NCI-H226 (cell line): ENCODE measurements at places on chromosomes 7 and 10.
A peak's percentile ranks its signal among the peaks of the same experiment; 100 is the strongest.

DNA sequence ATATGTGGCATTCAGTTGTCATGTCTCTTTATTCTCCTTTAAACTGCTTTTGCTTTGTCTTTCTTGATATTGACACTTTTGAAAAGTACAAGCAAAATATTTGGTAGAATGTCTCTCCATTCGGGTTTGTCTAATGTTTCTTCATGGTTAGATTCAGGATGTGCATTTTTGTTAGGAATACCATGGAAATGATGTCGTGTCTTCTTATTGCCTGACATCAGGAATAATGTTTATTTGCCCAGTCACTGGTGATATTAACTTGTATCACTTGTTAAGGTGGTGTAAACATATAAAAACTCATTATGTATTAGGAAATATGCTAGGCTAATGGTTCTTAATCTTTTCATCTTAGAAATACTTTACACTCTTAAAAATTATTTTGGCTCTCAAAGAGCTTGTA, 43.4 kb downstream of the CDK1 start:
- DNase-seq = peak; percentile 32

DNA sequence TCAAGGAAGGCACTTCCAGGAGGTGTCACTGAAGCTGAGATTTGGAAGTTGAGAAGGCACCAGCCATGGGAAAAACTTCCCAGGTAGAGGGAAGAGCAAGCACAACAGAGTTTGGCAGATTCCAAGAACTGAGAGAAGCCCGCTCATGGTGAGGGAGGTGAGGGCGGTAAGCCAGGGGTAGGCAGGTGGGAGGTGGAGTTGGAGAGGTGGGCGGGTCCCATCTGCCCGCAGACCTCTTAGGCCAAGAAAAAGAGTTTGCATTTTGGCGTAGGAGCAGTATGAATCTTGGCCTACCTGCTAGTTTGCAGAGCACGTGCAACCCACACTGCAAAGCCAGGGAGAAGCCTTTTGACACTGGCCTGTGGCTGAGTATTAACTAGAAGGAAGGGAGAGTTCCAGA, 18.8 kb downstream of the FRMPD2 start:
- DNase-seq = no peak

- peak; percentile 20 for DNase-seq
These were observed 36.1 kb upstream of the MDFIC start for GRCh38 chr7:114885836-114886235.

DNA sequence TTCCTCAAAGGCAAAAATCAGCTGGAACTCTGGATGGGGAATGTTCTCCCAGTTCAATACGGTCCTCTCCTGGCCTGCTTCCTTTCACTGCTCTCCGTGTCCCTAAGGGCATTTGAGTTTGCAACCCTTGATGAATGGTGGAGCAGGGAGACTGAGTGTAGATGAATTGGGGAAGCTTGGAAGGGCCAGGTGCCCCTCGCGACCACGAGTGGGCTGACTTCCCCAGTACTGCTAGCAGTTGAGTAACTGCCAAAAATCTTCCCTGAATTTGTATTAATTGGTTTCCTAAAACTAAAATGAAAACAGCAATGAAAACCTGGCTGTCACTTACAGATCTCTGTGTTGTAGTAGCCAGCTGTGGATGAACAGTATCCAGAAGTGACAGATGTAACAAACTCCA, 13.6 kb downstream of the IRF5 start:
- no peak for DNase-seq

GRCh38 chr10:19730167-19730906, 85.9 kb upstream of the PLXDC2 start:
- peak; percentile 8 for DNase-seq

DNA sequence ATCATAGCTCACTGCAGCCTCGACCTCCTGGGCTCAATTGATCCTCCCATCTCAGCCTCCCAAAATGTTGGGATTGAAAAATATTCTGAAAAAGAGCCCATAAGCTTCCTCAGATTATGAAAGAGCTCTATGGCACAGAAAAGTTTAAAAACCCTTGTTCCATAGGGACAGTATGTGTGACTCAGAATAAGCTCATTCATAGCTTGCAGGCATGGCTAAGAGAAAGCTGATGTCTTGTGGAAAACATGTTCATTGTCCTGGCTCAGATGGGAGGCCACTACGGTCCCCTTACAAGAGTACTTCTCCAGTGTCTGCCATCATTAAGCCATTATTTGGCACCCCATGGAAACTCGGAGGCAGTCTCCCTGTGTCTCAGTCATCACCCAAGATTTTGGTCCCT, 64.0 kb downstream of the CCDC3 start:
- no peak for DNase-seq

DNA sequence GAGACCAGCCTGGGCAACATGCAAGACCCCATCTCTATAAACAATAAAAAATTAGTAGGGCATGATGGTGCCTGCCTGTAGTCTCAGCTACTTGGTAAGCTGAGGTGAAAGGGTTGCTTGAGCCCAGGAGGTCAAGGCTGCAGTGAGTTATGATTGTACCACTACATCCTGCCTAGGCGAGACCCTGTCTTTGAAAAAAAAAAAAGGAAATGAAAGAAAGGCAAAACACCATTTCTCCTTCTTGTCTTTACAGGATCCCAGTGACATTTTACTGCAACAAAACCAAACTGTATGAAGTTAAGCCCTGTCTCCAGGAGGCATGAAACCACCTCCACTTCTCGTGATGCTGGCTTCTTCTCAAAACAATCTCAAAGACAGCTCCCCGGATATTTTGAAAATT, 29.9 kb upstream of the PBLD start:
- no peak for DNase-seq

GRCh38 chr7:152699079-152699478, 23.1 kb upstream of the XRCC2 start:
- DNase-seq = no peak

- no peak for DNase-seq
These were observed 380.3 kb downstream of the TCERG1L start for GRCh38 chr10:130931256-130931655.

DNA sequence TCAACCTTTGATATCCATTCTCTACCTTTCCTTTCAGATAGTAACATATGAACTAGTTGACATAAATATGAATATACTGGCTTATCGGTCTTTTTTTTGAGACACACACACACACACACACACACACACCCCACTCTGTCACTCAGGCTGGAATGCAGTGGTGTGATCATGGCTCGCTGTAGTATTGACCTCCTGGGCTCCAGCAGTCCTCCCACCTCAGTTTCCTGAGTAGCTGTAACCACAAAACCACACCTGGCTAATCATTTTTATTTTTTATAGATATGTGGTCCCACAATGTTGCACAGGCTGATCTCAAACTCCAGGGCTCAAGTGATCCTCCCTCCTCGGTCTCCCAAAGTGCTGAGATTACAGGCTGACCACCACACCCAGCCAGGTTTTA, 14.2 kb upstream of the NT5C3A start:
- DNase-seq = peak; percentile 70

- DNase-seq = no peak
These were observed 359.6 kb upstream of the MEOX2 start for GRCh38 chr7:16046041-16046440.

DNA sequence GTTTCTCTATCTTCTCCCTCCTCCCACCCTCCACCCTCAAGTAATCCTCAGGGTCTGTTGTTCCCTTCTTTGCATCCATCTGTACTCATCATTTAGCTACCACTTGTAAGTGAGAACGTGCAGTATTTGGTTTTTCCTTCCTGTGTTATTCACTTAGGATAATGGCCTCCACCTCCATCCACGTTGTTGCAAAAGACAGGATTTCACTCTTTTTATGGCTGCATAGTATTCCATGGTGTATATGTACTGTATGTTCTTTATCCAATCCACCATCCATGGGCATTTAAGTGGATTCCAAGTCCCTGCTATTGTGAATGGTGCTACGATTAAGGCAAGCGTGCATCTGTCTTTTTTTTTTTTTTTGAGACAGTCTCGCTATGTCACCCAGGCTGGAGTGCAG, 72.4 kb downstream of the PROSER2 start:
- DNase-seq = no peak

GRCh38 chr10:120460776-120461175, 3.7 kb downstream of the PLPP4 start:
- peak; percentile 90 for DNase-seq

- DNase-seq = peak; percentile 18
These were observed 179.3 kb downstream of the TFEC start for GRCh38 chr7:115851291-115851690.

DNA sequence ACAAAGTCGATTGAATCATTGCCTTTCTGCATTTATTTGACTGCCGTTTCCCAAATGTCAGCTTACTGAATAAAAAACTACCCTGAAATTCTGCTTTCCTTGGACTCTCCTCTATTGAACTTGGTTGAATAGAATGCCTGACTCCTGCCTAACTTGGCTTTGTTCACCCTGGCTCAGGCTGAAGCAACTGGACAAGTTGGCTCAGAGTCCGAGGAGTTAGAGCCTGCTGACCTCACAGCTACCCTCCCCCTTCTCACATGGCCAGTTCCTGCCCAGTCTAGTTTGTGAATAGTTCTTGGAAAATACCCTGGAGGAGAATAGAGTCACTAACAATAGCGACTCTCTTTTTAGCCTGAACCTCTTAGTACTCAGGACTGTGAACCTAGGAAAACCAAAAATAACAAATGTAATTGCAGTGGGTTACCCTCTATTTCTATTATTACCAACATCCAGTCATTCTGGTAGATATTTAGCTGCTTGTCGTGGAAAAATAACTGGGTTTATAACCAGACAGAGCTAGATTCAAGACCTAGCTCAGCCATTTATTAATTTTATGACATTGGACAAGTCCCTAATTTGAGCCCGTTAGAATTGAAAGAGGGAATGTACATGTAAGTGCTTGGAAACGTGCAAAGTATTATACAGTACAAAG, 17.3 kb upstream of the NRBF2 start:
- peak; percentile 77 for DNase-seq

DNA sequence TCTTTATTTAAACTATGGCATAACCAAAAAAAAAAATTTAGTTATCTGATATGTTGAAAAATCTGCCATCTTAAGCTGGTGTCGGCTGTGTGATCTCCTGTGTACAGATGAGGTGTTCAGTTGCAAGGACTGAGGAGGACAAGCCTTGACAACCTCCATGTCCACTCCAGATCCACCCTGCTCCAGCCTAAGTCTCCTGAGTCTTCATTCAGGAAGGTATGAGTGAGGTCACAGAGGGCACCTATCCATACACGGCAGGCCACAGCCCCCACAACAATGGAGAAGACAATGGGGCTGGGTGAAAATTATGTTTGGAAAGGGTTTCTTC, 16.1 kb downstream of the TARP start:
- no peak for DNase-seq

DNA sequence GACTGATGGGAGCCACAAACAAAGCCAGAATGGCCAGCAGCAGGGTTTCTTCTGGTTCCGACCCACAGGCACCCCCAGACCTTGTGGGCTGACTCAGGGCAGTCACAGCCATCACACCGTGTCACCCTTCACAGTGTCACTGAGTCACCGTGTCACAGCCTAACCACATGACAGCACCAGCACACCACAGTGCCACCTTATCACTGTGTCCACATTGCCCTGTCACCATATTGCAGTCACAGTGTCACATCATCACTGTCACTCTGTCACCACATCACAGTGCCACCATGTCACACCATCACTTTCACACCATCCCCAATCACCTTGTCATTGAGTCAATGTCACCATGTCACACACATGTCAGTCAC, 77.0 kb downstream of the OAT start:
- DNase-seq = no peak

DNA sequence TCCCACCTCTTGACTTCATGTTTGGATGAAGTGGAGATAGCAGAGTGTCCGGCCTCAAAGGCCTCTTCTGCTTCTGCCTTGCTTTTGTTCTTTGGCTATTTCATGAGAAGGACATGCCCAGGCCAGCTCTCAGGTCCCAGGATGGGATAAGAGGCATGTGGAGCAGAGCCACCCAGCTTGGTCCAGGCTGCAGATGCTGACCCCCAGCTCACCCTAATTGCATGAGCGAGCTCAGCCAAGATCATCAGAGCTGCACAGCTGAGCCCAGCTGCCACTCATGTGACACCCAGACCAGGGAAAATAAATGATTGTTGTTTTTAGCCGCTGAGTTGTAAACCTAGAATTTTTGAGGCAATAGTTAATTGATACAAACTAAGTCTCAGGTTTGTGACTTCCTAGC, 230.0 kb downstream of the PHF14 start:
- DNase-seq = no peak

GRCh38 chr7:132269718-132270117, 306.6 kb downstream of the PLXNA4 start:
- no peak for DNase-seq

GRCh38 chr7:74051193-74051592, 23.2 kb downstream of the ELN start:
- no peak for DNase-seq

DNA sequence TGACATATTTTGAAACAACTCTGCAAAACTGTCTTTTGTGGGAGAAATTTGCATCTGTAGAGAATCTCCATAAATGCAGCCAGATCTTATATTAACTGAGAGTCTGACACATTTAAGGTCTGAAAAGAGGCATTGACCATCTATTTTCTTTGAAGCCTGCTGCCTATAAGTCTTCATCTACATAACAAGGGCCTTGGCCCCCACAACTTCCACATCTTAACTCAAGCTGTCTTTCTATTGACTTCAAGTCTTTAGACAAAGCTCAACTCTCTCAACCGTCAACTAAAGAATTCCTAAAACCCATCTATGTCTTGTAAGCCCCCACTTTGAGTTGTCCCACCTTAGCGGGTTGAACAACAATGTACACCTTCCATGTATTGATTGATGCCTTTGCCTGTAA, 72.4 kb upstream of the ADCY1 start:
- DNase-seq = no peak

DNA sequence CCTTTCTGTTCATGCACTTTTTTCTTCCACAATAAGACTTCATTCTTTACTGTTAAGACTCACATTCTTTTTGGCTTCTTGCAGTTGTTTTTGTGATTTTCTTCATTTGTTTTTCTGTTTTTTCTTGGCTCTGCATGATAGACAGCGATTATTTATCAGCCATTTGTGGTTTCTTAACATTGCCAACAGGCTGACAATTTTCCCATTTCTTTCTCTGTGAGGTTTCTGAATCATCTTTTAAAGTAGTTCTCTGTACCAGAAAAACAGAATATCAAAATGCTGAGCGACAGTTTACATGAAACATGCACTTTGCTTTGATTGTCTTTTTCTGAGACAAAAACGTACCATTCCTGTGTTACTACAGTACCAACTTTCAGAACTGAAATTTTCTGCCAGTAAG, 334.2 kb upstream of the MAGI2 start:
- DNase-seq = no peak

DNA sequence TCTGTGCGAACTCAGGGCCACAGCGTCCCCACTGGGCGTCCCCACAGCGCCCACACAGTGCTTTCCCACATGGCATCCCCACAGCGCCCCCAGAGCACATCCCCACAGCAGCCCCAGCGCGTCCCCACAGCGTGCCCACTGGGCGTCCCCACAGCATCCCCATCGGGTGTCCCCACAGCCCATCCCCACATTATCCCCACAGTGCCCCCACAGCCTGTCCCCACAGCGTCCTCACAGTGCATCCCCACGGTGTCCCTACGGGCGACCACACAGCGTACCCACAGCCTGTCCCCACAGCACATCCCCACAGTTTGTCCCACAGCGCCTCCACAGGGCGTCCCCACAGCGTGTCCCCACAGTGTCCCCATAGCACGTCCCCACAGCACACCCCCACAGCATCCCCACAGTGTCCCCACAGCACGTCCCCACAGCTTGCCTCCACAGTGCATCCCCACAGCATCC, 131.6 kb downstream of the ACTR3B start:
- DNase-seq = no peak
